ENCODE measurements at places on chromosomes 5 and 9.

- DNase-seq: no peak
Observed at GRCh38 chr9:105309531-105309931, 65.1 kb downstream of the SLC44A1 start.

DNA sequence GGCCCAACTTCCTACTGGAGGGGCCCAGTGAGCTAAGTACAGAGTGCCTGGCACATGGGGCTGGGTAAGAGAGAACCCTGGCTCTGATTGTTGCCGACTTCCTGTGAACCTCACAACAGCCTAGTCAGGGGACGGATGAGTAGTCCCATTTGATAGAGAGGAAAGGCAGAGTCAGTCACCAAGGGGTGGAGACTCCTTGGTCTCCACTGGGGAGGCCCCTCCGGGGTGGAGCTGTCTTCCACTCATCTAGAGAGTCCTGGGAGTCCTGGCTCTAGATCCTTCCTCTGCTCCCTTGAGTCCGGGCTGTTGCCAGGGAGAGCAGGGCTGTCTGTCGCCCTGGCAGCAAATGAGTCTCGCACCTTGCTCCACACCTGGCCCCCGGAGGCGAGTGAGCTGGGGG is 8.0 kb downstream of the GRK6 start:
- no peak for DNase-seq

- DNase-seq: no peak
Observed at GRCh38 chr5:109619021-109619460, 70.7 kb upstream of the MAN2A1 start.

DNA sequence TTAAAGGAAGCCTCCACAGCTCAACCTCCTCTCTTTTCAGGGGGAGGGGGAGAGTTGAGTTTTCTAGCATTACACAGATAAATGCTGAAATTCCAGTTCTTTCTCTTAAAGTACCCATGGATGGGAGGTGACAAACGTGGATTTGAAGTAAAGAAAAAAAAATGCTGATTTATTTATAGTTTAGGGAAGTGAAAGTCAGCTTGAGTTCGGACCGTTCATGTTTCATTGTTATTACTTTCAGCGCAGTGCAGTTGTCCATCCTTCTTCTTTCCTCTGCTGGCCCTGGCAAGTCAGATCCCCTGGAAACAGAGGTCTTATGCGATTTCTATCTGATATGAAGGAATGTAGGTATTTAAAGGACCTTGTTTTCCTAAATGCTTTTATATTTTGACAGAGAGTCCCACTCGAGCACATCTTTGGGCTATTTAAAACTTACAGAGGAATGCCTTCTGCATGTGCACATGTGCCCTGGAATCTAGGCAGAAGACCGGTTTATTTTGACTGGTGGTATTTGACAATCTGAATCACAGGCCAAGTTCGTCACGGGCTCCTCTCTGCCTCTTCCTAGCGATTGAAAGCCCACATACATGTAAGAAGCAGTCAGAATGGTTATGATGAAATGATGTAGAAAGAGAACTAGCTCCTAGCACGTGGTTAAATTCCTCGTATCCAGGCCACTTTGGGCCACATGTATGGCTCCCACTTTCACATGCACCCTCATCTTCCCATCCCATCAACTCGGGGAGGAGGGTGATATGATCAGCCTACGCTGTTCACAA is 385.2 kb upstream of the KLF4 start:
- no peak for DNase-seq

DNA sequence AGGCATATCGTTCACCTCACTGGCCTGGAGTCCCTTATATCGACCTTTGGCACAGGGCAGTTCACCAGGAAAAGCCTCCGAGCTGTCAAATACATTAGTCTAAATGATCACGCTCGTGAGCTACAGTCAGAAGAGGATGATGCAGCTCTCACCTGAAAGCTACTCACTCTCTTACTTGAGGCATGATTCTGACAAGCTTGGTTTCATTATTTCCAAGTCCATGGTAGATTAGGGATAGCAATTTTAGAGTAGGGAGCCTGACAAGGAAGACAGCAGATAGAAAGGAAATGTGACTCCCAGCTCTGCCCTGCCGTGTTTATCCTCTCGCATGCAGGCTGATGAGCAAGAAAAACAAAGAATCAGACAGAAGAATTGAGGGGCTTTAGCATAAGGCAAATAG is 98.0 kb upstream of the MAP1B start:
- no peak for DNase-seq

GRCh38 chr9:76349865-76350264 is 44.4 kb downstream of the RFK start:
- DNase-seq: no peak

GRCh38 chr9:35164711-35165110 is 2.9 kb downstream of the UNC13B start:
- no peak for DNase-seq

DNA sequence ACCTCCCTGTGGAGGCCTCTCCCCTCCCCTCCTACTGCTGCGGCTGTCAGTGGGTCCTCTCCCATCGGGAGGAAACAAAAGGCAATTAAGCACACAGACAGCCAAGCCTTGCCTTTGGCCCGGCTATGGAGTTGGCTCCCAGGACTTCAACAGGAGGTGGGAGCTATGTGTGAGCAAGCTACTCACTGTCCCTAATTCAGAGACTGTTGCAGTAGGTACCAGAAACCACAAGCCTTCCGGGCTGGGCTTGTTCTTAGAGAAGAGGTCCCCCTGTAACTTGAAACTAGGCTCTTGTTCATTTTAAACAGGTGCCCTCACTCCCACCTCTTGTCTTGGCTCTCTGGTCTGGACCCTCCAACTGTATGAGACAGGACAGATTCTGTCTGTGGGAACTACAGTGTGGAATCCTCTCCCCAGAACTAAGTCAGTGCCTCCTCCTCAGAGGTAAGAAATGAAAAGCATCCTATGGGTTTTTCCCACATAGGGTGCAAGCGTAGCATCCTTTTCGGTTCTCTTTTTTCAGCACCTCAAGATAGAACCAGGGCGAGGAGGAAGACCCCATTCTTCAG is 561.1 kb downstream of the EBF1 start:
- DNase-seq: no peak

DNA sequence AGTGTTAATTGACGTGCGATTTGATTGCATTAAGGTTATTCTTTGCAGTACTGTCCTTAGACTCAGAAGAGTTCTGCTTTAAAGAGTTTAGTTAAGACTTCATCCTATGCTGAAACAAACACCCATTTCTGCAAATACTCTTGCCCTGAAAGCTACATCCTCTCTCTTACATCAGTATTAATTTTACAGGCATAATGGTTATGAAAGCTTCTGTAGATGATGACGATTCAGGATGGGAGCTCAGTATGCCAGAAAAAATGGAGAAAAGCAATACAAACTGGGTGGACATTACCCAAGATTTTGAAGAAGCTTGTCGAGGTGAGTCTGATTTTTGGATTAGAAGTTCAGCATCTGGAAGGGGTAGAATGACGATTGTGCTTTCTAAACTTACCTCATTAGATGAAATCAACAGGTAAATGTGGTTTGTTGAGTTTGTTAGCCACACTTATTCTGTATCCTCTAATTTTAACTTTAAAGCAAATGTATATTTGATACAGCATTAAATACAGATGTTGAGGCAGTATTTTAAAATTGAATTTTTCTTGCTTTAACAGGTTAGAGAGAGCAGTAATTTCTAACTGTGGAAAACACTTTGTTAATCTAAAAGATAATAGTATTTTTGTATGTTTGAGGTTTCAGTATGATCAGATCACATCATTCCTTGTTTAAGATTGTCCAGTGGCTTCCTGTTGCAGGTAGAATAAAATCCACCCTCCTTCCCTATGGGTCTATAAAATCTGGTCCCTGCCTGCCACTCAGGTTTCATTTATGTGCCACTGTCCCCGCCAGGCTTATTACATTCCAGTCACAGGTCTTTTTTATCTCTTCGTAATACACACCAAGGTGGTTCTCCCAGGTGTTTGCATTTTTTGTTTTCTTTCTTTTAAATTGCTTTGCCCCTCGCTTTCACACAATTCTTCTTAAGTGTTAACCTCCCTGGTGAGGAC is 1.3 kb downstream of the NAA35 start:
- no peak for DNase-seq

DNA sequence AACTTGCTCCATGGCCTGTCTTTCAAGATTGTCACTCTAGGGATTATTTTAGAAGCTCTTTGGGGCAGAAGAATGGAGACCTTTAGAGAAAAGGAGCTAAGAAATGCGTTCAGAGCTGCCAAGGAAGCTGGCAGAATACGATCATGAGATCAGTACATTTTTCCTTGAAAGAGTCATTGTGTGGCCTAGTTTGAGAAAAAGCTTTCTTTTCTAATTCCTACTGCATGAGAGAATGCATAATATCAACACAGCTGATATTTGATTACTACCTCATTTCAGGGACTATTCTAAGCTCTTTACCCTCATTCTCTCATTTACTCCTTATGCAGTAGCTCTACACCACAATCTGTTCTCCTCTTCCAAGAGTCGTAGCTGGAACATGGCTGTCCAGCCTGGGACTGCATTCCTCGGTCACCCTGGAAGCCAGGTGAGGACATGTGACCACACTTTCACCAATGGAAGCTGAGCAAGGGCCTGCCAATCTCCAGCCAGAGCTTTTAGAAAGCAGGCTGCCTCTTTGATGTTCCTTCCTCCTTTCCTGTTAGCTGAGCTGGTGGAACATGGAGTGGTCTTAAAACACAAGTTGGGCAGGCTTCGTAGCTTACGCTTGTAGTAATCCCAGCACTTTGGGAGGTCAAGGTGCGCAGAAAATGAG is 99.3 kb upstream of the LHFPL2 start:
- DNase-seq: peak; percentile 65

- no peak for DNase-seq
Observed at GRCh38 chr9:137619240-137620047, 639 bp downstream of the EHMT1 start.

DNA sequence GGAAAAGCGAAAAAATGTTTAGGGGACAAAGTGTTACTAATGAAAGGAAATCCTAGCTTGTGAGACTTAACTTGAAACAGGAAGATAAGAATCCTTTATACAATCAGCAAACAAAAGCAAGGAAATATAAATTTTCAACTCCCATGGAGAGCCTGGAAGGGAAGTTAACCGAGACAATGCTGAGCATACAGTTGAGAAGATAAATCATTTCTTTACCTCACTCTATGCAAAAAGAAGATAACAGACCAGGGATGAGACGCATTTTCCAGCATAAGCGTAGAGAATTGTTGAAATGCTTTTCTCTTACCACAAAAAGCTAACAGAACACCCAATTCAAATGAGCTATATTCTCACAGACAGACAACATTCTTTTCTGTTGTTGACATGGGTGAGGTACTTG is 309.6 kb downstream of the CWC27 start:
- DNase-seq: no peak

- DNase-seq: no peak
Observed at GRCh38 chr5:171313481-171314206, 4.6 kb downstream of the TLX3 start.

DNA sequence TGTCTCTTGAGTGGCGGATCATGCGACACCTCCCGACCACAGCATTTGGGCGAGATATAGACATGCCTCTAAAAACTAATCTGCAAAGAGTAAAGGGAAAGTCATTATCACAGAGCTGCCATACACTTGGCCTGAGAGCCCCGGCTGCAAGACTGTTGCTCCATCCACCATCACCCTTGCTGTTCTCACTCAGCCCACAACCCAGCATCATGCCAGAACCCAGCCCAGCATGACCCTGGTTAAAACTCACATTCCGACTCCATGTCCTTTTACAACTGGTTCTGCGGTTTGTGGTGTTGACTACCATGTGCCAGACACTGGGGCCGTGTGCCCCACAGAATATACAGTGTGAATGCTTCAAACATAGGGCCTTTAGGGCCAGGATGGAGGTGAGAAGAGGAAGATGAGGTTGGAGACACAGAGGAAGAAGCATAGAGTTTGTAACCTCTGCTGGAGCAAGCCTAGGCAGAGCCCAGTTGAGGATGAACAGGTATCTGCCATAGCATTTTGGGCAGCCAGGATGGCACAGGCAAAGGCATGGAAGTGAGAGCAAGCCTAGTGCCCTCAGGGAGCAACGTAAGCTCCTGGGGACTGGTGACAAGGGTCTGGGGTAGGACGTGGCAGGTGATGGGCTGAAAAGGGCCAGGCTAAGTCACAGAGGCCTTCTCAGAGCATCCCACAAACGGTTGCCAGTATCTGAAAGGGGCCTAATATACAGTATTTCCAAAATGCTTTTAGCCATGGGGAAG is 37.5 kb upstream of the SMU1 start:
- DNase-seq: no peak

DNA sequence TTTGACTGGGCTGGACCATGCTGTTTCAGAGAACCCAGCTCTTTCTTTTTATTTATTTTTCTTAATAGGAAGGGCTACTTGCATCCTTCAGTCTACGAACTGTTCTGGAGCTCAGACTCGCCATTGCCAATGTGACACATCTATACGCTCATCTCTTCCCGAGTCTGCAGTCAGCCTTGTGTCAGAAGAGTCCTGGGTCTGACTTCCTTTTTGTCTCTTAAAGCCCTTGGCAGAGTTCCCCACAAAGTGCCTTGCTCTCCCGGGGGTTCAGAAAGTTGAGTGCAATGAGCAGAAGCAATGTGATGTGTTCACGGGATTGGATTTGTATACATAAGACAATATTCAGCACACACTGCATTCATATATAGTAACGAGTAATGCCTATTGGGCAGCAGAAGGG is 140.4 kb downstream of the ATPSCKMT start:
- no peak for DNase-seq

DNA sequence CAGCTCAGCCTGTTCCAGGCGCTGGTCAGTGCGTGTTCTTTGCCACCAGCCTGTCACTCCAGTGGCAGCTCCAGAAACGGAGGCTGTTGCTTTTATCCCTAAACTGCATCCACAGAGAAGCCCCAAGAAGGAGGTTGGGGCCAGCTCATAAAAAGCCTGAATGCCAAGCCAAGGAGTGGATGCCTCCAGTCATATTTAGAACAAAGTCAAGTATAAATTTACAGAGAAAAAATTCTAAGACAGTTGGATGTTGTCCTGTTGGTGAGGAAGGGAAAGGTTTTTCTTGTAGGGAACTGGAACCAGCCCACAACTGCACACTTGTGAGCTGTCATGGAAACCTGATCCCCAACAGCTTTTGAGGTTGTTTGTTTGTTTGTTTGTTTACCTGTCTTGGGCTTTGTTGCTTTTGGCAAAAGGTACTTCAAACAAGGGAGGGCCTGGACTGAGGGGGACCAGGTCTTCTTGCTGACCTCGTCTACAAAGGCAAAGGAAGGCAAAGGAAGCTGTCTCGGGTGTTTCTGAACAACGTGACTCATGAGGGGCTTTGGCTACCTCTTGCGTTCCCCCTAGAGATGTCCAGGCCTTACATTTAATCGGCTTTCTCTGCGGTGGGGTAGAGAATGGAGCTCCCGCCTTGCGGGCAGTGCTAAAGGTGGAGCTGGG is 36.7 kb downstream of the OLFML2A start:
- no peak for DNase-seq

- DNase-seq: no peak
Observed at GRCh38 chr5:166992874-166993722, 1298.3 kb upstream of the WWC1 start.

Data from skeletal muscle cell (primary cell).